Activated T-cell treated with anti-CD3 and anti-CD28 coated beads, Interleukin-2, amount 50 U/mL, for 24 hours (primary cell): ENCODE measurements at places on chromosomes 4 and X.

- no peak for DNase-seq
Measured at GRCh38 chr4:77082886-77083608, 7.3 kb upstream of the CCNI start.

DNA sequence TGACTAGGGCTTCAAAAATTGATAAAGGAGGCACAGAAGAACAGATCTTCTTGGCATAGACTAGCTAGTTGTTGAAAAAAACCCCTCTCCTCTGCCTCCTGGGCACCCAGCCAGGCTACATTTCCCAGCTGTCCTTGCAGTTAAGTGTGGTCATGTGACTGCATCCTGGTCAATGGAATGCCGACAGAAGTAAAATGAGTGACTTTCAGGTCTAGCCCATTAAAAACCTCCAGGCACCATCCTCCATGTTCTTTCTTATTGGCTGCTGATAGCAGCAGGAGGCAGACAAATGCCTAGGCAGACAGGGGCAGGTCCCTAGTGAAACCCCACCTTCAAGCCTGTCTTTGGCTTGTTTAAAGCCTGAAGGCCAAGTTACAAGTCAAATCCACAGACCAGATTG is 35.3 kb downstream of the ATXN3L start:
- no peak for DNase-seq

DNA sequence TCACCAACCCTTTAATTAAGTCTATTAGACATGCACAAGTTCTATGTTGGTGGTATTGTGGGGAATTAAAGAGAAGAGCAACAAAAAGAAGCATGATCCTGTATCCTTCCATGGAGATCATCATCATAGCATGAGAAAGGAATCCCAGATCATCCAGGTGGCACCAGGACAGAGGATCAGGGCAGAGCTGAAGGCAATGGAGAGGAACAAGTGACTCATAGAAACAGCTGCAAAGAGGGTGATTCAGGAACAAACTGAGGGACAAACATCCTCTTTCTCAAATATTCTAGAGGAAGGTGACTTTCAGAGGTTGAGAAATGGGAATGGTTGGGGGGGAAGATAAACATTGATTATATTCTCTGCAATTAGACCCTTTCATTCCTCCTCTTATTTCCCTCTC is 105.5 kb upstream of the OTUD4 start:
- DNase-seq, result no peak

DNA sequence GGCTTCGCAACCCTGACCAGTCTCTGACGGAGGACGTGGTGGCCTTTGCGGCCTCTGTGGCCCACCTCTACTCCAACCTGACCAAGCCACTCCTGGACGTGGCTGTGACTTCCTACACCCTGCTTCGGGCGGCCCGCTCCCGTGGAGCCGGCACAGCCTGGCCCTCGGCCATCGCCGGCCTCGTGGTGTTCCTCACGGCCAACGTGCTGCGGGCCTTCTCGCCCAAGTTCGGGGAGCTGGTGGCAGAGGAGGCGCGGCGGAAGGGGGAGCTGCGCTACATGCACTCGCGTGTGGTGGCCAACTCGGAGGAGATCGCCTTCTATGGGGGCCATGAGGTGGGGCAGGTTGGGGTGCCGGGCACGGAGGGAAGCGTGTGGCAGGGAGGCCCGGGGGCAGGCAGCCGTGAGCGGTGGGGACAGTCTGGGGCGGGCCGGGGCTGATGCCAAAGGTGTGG is 1.2 kb downstream of the ABCD1 start:
- DNase-seq, result no peak

DNA sequence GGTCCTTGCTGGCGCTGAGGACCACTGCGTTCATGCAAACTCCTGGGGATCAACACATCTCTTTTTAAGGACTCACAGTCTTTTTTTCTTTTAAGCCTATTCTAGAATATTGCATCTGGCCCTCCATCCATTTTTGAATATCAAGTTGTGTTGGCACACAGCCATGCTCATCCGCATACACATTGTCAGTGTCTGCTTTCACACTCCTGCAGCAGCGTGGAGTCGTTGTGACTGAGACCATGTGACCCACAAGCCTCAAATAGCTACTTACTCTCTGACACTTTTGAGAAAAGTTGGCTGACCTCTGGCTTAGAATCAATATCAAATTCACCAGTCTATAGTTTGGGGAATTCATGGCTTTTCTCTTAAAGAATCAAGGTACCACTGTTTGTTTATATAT is 191.8 kb upstream of the S100G start:
- DNase-seq, result no peak

DNA sequence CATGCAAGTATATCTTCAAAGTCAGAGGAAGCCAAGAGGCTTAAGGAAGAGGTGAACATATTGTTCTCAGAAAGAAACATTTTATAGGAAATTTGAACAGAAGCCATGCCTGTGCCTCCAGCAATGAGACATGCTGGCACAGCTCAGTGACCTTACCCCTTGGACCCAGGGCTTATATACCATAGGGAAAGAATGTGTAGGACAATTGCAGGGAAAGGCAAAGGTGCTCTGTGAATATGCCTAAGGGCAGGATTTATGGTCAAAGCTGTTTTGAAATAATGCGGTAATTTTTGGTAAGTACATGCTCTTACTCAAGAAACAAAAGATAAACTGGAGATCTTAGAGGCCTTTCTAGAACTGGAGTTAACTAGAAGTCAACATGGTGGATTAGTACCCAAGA is 568.8 kb downstream of the GRID2 start:
- no peak for DNase-seq

- DNase-seq, result no peak
Measured at GRCh38 chrX:80246271-80246670, 174.0 kb upstream of the TENT5D start.

- no peak for DNase-seq
Measured at GRCh38 chr4:24795666-24796381, 451 bp downstream of the SOD3 start.

- DNase-seq, result no peak
Measured at GRCh38 chrX:933611-934010, 278.8 kb downstream of the CRLF2 start.

DNA sequence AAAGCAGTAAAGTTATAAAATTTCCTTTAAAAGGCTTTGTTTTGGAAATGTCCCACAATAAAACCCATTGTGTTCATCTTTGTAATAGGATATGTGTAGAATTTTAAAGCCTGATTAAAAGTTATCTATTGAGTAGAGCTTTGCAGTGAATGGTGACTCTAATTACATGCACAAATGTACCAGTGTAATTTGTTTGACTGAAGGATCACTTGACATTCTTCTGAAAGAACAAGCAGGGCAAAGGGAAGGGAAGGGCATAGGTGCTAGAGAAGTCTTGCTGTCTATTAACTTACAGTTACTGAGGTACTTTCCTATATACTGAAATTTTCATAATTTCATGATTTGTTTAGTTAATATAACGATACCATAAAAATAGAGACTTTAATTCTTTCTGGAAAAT is 70.8 kb downstream of the STIM2 start:
- DNase-seq, result no peak

- no peak for DNase-seq
Measured at GRCh38 chrX:86016139-86016538, 31.2 kb downstream of the CHM start.

DNA sequence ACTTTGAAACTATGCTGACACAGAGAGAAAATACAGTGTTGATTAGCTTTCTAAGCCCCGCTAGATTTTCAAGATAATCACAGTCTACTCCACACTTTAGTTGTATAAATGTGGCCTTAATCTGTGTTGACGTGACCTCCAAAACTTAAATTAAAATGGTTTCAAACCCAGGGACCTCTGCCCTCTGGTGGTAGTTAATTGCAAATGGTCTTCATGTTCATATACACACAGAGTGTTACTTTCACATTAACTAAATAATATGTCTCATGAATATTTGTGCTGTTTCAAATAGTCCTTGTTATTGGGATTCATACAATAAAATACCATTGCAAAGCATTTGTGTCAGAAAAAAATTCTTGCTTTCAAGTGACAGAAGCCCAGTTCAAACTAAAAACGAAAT is 64.3 kb downstream of the TASL start:
- no peak for DNase-seq

- DNase-seq, result no peak
Measured at GRCh38 chr4:184284742-184285141, 67.1 kb upstream of the ENPP6 start.

GRCh38 chr4:142777045-142777743 is 68.9 kb downstream of the INPP4B start:
- DNase-seq, result no peak

GRCh38 chrX:94455782-94456181 is 781.8 kb downstream of the FAM133A start:
- no peak for DNase-seq

DNA sequence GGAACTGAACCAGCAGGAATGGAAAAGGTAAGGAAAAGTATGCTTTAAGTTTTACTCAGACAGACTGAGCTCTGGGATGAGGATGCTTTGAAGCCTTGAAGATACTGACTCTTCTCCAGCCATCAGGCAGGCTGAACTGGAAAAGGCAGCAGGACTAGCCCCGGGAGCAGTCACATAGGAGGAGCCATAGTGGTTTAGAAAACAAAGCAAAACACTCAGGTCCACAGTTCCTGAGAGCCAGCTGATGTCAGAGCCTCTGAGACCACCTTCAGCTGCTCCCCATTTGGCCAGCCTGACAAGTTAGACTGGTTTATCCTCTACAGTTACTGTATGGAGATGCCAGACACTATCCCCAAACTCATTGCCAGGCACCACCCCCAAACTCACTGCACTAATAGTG is 167.9 kb upstream of the CPEB2 start:
- DNase-seq, result no peak

DNA sequence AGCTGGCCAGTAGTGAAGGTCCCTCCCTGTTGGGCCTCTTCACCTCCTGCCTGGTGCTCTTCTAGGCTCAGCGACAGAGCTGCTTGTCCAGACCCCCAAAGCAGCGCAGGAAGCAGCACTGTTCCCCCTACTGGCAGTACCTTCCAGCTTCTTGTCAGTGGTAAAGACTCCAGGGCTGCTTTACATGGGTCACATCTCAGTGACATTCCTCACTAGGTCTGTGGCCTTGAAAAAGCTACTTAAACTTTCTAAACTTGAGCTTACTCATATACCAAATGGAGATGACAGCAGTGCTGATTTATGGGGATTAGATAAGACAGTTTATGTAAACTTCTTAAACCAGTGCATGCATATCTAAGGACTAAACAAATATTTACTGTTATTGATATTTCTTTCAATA is 117.3 kb downstream of the FAT4 start:
- DNase-seq, result no peak

- peak; percentile 41 for DNase-seq
Measured at GRCh38 chrX:7068939-7069367, 78.6 kb upstream of the STS start.

DNA sequence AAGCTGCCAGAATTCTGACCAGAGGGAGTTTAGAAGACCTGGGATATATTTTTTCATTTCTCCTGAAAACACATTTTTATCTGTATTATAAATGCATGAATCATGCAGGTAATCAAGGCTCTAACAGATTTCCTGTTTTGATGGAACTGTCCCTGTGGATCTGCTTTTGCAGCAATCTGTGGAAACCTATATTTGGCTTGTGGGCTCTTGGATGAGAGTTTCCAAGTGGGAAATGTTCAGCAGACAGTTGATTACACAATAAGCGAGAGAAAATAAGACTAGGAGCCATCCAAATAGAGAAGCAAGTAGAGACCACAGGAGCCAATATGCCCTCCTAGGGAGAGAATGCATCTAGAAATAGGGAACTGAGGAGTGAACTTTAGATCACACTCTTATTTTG is 105.0 kb downstream of the NDST3 start:
- no peak for DNase-seq

DNA sequence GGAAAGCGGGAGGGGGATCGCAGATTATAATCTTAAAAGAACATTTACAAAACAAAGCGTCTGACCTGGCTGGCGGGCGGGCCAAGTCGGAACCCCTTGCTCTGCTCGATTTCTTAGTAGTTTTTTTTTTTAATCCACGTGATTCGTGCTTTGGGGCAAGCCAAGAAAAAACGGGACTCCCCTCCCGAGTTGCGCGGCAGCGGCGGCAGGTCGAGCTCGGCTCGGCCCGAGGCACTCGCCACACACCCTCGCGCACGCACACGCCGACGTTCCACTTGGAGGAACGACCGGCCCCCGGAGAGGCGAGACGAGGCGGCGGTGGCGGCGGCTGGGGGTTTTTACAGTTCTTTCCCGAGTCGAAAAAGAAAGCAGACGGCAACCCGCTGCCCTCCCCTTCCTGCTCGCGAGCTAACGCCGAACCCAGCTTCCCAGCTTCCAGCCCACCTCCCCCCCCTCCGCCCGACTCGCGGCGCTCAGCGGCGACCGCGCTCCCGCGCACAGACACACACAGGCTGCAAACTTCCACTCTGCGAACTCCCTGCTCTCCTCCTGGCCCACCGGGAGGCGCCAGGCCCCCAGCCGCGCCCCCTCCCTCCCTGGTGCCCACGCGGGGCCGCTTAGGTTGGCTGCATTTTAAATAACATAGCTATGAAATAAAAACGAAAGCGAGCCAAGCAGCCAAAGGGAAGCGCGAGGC is 1.2 kb downstream of the BCOR start:
- DNase-seq, result peak; percentile 78

GRCh38 chr4:498328-498904 is 540 bp downstream of the ZNF721 start:
- no peak for DNase-seq

GRCh38 chr4:167614866-167615265 is 380.6 kb upstream of the SPOCK3 start:
- no peak for DNase-seq

- no peak for DNase-seq
Measured at GRCh38 chr4:145870155-145871020, 68.2 kb downstream of the ZNF827 start.

- no peak for DNase-seq
Measured at GRCh38 chr4:110641218-110641617, 18.3 kb upstream of the PITX2 start.

- peak; percentile 53 for DNase-seq
Measured at GRCh38 chrX:2692221-2693112, 1.4 kb downstream of the CD99 start.

GRCh38 chr4:10088135-10089010 is 28.2 kb downstream of the WDR1 start:
- DNase-seq, result no peak

GRCh38 chr4:2754848-2755819 is 1.0 kb downstream of the TNIP2 start:
- no peak for DNase-seq

- no peak for DNase-seq
Measured at GRCh38 chr4:93289241-93289640, 539.3 kb upstream of the ATOH1 start.

DNA sequence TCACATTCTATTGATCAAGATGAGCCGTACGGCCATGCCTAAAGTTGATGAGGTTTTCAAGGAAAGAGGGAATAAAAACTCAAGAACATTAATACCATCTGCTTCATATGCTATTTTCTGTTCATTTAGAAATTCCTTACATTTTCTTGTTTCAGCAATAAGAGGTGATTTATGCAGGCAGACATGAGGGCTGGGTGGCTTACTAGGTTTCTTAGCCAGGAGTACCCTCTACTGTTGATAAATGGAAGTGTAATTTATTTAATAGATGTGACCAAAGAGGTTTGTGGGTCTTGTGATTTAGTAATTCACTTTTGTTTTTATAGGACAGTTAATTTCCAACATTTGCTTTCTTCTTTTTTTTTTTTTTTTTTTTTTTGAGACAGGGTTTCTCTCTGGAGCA is 6.4 kb upstream of the SMIM9 start:
- DNase-seq, result no peak

GRCh38 chr4:26813698-26814097 is 46.9 kb upstream of the STIM2 start:
- no peak for DNase-seq
